ENCODE measurements at places on chromosomes 7 and 10.

DNA sequence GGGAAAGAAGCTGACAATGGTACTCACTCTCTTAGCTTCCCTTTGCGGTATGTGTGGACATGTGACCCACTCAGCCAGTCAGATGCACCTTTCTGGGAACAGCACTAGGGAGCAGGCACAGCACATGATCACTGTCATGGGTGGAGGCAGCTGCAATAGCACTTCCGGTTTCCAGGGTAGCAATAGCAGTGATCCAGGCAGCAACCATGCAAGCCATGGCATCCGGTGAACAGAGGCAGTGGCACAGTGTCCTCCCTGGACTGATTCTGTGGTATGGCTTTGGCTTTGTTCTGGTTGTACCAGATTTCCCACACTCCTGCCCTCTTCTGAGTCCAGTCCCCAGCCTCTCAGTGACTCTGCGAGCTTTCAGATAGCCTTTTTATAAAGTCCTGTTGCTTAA lies 86.8 kb upstream of the NAMPT start:
- DNase-seq = no peak

GRCh38 chr10:102610441-102610887 lies 33.8 kb upstream of the TRIM8 start:
- no peak for DNase-seq

- no peak for DNase-seq
Measured at GRCh38 chr7:55477781-55478374, 94.4 kb downstream of the VOPP1 start.

DNA sequence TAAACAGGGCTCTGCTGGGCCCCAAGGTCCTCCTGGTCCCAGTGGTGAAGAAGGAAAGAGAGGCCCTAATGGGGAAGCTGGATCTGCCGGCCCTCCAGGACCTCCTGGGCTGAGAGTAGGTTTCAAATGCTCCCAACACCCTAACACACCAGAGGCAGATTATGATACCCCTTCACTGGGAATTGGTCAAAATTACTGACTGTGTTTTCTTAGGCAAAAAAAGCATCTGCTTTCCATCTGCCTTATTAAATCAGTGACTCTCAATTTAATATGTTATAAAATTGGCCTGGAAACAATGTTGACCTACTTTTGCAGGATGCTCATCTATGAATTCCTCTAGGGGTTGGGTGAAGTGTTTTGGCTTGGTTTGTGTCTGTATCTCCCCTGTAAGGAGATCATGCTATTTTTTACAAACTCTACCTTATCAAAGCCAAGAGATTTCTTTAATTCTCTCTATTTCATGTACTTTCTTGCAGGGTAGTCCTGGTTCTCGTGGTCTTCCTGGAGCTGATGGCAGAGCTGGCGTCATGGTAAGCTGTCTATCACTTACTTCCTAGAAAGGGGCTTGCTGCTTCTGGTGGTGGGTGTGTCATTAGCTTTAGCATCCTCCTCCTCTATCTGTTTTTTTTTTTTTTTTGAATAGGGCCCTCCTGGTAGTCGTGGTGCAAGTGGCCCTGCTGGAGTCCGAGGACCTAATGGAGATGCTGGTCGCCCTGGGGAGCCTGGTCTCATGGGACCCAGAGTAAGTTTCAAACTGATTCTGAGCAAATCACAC lies 15.9 kb downstream of the COL1A2 start:
- no peak for DNase-seq

- no peak for DNase-seq
Measured at GRCh38 chr7:108118959-108119358, 11.2 kb downstream of the LAMB4 start.

- DNase-seq = no peak
Measured at GRCh38 chr10:7258948-7259523, 151.8 kb downstream of the SFMBT2 start.

DNA sequence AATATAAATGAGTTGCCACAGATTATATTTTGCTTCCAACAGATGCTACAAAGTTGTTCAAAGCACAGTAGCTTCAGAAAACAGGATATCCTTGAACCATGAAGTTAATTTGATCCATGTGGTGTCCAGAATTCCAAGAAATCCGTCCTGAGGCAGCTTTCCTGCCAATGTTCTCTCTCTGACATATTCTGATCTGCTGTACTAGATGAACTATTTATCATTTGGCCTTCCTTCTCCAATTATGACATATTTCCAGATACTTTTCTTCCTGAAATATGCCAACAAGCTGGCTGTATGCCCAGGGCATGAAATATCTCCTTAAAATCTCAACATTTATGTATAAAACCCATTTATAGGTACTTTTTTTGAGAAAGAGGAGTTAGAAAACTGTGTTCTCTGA lies 141.1 kb downstream of the SPAG6 start:
- no peak for DNase-seq

GRCh38 chr7:142030848-142031247 lies 35.2 kb downstream of the MGAM start:
- no peak for DNase-seq

- DNase-seq = no peak
Measured at GRCh38 chr10:43365001-43365400, 6.4 kb upstream of the FXYD4 start.

DNA sequence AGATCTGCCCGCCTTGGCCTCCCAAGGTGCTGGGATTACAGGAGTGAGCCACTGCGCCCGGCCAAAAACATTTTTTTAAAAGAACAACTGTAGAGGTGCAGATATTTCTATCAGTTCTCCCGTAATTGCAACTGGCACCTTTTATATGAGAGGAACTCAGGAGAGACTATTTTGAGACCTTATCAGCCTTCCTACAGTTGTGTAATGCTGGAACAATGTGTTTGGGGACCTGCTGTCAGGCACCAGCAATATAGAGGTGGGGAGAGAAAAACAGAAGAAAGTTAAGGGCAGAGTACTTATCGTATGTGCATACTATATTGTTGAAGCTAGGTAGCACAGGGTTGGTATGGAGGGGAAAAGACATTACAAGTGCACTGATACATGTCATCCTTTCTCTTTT lies 343.8 kb upstream of the ANKRD30A start:
- no peak for DNase-seq

GRCh38 chr10:32418572-32418971 lies 27.4 kb upstream of the CCDC7 start:
- no peak for DNase-seq

DNA sequence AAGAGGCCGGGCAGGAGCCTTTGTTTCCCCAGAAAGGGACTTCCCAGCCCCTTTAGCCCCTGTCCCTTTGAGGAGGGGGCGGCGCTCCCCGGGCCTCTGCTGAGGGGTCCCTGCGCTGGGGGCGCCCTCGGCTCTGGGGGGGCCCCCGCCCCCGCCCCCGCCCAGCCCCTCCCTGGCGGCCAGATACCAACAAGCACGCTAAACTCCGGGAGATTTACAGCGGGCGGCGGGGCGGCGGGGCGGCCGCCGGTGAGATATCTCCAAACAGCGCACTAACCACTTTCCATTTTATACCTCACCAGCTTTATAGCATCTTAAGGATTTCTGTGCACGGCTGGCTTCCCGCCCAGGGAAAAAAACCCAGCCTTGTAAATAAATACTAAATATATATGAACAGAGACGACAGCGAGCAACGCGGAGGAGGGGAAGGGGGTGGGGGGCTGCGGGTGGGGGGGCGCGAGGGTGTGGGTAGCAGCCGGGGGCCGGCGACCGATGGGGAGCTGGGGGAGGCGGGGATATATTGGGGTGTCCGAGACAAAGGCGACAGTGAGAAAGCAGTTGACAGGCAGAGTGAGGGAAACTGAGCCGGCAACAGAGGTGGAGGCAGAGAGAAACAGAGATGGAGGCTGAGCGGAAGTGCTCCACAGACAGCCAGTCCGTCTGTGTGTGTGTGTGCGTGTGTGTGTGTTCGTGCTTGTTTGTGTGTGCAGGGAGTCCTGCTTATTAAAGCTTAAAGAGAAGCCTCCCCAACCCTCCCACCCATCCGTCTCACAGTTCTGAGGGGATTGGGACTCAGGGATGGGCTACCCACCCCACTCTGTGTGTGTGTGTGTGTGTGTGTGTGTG lies 85.8 kb downstream of the HIF1AN start:
- DNase-seq = peak; percentile 12

GRCh38 chr7:139127648-139128047 lies 18.1 kb upstream of the ZC3HAV1 start:
- DNase-seq = no peak

DNA sequence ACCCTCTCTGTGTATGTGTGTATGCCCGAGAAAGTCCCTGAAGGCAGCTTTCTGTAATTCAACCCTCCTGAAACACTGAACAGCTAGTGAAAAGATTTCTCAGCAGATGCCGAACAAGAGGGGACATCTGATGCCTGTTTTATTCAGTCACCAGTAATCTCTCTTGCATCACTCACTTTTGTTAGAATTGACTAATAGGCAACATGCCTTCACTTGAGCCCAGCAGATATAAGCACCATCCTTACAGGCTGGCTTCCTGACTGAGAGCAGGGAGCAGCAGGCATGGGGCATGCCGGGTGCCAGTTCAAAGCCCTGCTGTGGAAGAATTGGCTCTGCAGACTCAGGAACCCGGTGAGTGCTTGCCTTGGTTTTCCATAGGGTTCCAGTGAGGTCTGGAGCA lies at the start of gene ABCA13:
TSS of gene ABCA13 (plus strand) at position 257 of the 400 bp plus-strand sequence. CDS start at position 283, 26 bp downstream.
- no peak for DNase-seq

DNA sequence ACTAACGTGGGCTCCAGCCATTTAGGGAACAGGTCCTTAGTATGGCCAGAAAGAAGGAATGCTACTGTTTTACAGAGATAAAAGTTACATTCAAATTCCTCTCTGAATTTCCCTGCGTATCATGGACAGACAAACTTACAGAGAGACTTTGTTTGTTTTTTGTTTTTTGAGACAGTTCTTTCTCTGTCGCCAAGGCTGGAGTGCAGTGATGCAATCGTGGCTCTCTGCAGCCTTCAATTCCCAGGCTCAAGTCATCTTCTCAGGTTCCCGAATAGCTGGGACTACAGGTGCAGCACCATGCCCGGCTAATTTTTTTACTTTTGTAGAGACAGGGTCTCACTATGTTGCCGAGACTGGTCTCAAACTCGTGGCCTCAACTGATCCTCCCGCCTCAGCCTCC lies 64.5 kb upstream of the MPP7 start:
- DNase-seq = no peak

- no peak for DNase-seq
Measured at GRCh38 chr7:157964521-157964920, 623.1 kb downstream of the PTPRN2 start.

GRCh38 chr7:132647311-132647710 lies 71.0 kb upstream of the PLXNA4 start:
- DNase-seq = no peak

- DNase-seq = no peak
Measured at GRCh38 chr10:53598914-53599313, 826.3 kb upstream of the MBL2 start.

DNA sequence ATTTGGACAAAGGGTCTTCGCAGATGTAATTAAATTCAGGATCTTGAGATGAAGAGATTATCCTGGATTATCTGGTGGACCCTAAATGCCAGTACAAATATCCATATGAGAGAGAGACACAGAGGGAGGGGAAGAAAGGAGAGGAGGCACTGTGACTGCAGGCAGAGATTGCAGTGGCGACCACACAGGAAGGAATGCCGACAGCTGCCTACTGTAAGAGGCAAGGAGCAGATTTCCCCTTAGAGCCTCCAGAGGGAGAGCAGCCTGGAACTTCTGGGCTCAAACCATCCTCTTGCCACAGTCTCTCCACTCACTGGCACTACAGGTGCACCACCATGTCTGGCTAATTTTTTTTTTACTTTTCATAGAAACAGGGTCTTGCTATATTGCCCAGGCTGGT lies 152.3 kb downstream of the SDK1 start:
- no peak for DNase-seq

DNA sequence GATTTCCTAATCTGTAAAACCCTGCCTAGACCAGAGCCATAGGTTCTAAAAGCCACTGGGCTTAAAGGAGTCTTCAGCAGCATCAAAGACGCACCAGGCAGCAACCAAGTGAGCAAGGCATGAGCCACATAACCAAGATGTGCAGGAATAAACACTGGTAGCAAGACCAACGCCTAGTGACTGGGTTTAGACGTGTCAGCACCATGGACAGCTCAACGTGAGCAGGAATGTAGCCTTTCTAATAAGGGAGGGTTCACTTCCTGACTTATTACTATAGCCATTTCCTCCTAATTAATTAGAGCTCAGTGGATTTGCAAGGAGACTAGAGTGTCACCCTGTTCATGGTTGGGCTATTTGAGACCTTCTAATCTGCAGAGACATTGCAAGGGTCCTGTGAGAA lies 223.7 kb downstream of the LHFPL3 start:
- peak; percentile 77 for DNase-seq

DNA sequence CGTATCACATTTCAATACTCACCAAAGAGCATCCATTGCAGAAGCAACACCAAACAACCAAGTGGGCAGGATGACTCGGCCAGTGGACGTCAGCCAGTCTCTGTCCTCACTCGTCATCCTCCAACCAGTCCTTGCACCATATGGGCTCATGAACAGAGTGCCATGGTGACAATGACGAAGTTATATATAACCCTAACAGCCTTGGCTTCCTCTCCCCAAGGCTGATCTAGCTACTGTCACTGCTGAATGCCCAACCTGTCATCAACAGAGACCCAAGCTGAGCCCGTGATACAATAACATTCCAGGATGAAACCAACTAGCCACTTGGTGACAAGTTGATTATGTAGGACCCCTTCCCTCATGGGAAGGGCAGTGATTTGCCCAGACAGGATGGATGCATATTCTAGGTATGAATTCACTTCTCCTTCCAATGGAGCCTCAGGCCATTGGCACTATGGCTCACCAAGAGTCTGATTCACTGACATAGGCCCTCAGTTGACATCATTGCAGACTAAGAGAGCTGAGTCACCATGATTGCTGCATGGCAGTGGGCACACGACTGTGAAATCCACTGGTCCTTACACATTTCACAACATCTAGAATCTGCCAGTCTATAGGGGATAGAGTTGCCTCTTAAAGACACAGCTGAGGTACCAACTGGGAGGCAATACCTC lies 26.3 kb upstream of the PPIF start:
- no peak for DNase-seq

- peak; percentile 6 for DNase-seq
Measured at GRCh38 chr10:64430690-64431323, 909.6 kb downstream of the REEP3 start.

- no peak for DNase-seq
Measured at GRCh38 chr10:49655099-49655498, 24.4 kb upstream of the C10orf53 start.

GRCh38 chr7:4739528-4739992 lies 35.9 kb upstream of the AP5Z1 start:
- DNase-seq = no peak

- DNase-seq = no peak
Measured at GRCh38 chr7:156475179-156475578, 165.4 kb upstream of the RNF32 start.

GRCh38 chr7:106061301-106061979 lies 50.7 kb downstream of the SYPL1 start:
- peak; percentile 36 for DNase-seq

GRCh38 chr10:88045096-88045495 lies 181.7 kb downstream of the PTEN start:
- no peak for DNase-seq

- DNase-seq = no peak
Measured at GRCh38 chr7:4009211-4010060, 672.7 kb upstream of the FOXK1 start.

GRCh38 chr7:26306790-26307189 lies 15.1 kb downstream of the SNX10 start:
- no peak for DNase-seq

- no peak for DNase-seq
Measured at GRCh38 chr10:91567815-91568214, 65.1 kb downstream of the PPP1R3C start.
